GM12892 (cell line): ENCODE measurements at places on chromosomes 16 and 17.

- DNase-seq: peak; percentile 53
Measured at GRCh38 chr17:43576563-43577229, 30.6 kb upstream of the ETV4 start.

GRCh38 chr17:77409282-77410161 lies 268.8 kb downstream of the SEC14L1 start:
- DNase-seq: no peak

DNA sequence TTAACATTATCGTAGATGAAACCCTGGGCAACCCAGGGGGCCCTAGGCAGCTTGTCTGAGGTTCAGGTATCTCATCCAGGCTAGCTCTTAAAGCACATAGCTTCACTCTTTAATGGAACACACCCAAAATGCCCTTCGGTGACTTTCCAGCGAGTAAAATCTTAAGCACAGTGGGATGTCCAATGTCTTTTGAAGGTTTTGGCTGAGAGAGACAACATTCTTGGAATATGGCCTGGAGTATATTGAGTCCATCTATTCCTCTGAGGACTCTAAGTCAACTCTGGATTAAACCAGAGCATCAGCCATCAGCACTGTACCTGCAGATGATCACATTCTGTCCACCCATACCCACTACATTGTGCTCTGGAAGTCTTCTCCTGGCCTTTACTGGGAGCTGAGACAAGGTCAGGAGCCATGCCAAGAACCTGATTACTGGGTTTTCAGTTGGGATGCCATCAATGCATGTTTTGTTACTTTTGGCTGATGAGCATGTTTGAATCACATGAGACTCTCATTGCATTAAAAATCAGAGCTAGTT lies 63.4 kb upstream of the CDH11 start:
- no peak for DNase-seq

GRCh38 chr17:74543406-74543805 lies 2.5 kb downstream of the CD300C start:
- no peak for DNase-seq

- DNase-seq: no peak
Measured at GRCh38 chr16:87701505-87701921, 64.3 kb downstream of the KLHDC4 start.

GRCh38 chr17:16480995-16481394 lies 11.0 kb downstream of the LRRC75A start:
- DNase-seq: no peak

DNA sequence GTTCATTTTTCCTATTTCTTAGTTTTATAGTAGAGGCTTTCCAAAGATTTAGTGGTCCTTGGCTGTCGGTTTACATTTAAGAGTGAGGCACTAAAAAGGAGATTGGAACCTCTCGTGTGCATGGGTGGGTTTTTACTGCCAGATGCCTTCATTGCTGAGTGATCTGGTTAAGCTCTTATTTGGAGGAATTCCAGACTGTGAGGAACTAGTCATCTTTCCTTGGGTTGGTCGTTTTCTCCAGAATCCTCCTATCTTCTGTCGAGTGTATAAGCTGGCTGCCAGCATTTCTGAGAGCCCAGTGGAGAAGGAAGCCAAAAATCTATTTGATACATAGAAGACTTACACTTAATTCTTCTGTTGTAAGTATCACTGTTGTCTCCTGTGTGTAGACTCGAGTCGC lies 22.6 kb downstream of the IST1 start:
- DNase-seq: no peak

- no peak for DNase-seq
Measured at GRCh38 chr17:47687748-47688147, 6.2 kb upstream of the TBKBP1 start.

DNA sequence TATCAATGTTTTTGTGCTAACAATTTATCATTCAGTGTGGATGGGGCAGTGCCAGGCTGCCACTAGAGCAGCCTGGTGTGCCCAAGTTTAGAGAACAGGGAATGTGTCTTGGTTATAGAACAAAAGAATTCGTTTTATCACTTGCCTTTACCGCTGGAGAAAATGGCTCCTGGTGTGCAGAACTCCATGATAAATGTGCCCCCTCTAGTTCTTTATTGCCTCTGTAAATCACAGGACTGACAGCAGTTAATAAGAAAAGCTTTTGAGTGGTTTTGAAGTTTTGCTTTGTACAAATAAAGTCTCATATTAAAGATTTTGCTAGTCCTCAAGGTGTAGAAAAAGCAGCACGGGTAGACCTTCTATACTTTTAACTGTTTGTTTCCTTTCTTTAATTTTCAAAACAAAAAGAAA lies 28.2 kb upstream of the PSMD7 start:
- DNase-seq: no peak

GRCh38 chr17:75876190-75876937 lies 2.0 kb downstream of the TRIM47 start:
- DNase-seq: no peak

GRCh38 chr17:60247836-60248461 lies 98.2 kb downstream of the CA4 start:
- no peak for DNase-seq

- no peak for DNase-seq
Measured at GRCh38 chr17:3955673-3955988, 8.6 kb downstream of the ATP2A3 start.

DNA sequence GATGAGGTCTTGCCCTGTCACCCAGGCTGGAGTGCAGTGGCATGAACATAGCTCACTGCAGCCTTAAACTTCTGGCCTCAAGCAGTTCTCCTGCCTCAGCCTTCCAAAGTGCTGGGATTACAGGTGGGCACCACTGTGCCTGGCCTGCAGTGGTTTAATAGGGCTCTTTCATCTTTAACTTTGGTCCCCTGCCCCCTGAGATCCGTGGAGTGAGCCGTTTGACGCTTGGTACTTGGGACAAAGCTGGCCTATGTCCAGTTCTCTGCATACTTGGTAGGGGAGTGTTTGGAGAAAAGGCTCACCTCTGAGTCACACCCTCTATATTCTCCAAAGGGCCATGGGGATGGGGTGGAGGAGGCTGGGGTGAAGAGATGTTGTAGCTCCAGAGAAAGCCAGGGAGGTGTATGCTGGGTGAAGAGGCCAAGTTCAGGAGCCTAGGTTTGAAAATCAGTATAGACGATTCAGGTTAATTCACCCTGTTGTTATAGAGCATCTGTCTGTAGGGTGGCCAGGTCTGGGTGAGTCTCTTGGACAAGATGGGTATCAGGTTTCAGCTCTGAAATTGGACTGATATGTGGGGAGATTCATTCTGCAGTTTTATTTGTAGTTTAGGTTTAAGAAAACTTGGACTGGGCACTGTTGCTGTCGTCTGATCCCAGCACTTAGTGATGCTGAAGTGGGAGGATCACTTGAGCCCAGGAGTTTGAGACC lies 17.6 kb downstream of the ABCC1 start:
- no peak for DNase-seq

DNA sequence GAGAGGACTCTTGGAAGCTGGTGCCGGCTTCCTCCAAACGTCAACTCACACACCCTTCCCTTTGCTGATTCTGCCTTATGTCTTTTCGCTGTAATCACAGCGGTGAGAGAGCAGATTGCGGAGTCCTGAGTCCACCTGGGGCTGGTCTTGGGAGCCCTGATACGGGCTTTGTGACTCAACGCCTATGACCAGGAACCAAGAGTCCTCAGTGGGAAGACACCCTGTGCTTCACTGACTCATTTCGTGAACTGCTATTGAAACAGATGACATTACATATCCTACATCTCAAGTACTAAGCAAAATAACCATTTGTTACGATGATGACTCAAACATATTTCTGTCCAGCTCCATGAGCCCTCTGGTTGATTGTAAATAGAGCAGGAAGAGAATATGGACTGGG lies 90.7 kb upstream of the CREBBP start:
- no peak for DNase-seq

DNA sequence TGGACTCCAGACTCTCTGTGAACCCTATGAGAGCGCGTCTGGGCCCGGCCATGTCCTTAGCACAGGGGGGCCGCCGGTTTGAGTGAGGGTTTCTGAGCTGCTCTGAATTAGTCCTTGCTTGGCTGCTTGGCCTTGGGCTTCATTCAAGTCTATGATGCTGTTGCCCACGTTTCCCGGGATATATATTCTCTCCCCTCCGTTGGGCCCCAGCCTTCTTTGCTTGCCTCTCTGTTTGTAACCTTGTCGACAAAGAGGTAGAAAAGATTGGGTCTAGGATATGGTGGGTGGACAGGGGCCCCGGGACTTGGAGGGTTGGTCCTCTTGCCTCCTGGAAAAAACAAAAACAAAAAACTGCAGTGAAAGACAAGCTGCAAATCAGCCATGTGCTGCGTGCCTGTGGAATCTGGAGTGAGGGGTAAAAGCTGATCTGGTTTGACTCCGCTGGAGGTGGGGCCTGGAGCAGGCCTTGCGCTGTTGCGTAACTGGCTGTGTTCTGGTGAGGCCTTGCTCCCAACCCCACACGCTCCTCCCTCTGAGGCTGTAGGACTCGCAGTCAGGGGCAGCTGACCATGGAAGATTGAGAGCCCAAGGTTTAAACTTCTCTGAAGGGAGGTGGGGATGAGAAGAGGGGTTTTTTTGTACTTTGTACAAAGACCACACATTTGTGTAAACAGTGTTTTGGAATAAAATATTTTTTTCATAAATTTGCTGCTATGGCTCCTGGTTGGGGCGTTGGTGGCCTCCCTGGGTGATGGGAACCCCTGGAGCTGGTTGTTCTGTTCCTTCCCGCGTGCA lies 23.1 kb downstream of the STAT5A start:
- DNase-seq: no peak

DNA sequence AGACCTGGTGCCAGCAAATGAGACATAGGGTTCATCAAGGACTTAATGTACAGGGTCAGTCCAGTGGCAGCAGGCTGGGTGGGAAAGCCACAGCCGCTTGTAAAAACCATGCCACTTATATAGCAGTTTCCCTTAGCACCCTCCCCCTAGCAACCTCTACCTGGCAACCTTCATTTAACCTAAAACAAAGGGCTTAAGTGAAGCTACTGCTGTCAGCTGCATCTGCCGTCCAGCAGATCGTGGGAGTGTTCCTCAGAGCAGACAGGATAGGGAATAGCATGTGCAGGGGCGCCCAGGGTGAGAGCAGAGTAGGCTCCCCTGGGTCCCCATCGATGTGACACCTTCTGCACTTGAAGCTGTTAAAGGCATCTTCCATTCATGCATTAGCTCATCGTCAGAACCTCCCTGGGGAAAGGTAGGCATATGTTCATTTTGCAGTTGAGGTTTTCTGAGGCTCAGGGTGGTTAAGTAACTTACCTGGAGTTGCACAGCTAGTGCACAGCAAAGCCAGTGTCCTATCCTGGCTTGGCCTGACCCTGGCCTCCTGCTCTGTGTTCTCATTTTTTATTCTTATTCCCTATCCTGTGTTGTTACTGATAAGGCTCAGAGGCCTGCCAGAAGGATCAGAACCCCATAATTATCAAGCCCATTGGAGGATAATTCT lies 112.5 kb downstream of the SOCS1 start:
- DNase-seq: no peak

DNA sequence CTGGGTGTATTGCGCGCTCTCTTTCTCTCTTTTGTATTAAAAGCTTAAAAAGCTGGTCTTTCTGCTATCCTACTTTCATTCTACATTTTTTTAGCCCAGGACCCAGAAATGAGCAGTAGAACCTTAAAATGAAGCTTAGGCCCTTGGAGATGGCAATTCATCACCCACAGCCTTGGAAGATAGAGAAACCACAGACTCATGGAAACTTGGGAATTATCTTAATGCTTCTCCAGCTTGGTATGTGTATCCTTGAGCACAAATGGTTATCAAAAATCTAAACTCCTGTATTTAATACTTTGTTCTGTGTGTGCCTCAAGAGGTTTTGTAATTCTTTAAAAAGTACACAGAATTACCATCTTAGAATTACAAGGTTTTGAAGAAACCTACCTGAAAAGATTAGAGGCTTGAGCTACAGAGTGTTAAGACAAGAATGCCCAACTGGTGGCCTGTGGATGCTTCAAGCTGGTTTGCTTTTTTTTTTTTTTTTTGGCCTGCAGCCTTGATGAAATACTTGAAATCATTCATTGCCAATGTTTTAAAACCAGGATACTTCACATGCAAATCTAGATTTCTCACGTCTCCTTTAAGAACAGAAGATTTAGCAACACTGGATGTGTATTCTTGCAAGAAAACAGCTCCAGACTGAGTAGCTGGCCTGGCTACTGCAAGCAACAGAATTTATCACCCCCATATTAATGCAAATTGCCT lies 105.0 kb downstream of the XYLT1 start:
- no peak for DNase-seq

GRCh38 chr17:35849469-35850348 lies 19.0 kb downstream of the HEATR9 start:
- peak; percentile 28 for DNase-seq

GRCh38 chr17:81403671-81404534 lies 8.6 kb downstream of the BAHCC1 start:
- DNase-seq: no peak

DNA sequence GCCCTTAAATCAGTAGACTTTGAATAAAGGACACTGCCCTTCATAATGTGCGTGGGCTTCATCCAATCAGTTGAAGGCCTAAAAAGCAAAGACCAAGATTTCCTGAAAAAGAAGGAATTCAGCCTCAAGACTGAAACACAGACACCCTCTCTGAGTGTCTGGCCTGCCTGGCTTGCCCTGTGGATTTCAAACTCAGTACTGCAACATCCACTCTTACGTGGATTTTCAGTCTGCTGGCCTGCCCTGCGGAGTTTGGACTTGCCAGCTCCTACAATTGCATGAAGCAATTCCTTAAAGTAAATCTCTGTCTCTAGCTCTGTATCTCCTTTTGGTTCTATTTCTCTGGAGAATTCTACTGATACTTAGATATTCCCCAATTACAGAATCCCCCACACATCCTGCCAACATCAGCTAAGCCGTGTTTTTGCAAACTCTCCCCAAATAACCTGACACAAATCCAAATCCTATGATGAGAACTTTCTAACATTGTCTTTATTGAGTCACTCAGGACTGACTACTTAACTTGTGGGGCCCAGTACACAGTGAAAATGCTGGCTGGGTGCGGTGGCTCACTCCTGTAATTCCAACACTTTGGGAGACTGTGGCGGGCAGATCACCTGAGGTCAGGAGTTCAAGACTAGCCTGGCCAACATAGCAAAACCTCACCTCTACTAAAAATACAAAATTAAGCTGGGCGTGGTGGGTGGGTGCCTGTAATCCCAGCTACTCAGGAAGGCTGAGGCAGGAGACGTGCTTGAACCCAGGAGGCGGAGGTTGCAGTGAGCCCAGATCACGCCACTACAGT lies 7.2 kb upstream of the TNFRSF17 start:
- no peak for DNase-seq

- DNase-seq: no peak
Measured at GRCh38 chr16:72749091-72749490, 298.8 kb downstream of the ZFHX3 start.

DNA sequence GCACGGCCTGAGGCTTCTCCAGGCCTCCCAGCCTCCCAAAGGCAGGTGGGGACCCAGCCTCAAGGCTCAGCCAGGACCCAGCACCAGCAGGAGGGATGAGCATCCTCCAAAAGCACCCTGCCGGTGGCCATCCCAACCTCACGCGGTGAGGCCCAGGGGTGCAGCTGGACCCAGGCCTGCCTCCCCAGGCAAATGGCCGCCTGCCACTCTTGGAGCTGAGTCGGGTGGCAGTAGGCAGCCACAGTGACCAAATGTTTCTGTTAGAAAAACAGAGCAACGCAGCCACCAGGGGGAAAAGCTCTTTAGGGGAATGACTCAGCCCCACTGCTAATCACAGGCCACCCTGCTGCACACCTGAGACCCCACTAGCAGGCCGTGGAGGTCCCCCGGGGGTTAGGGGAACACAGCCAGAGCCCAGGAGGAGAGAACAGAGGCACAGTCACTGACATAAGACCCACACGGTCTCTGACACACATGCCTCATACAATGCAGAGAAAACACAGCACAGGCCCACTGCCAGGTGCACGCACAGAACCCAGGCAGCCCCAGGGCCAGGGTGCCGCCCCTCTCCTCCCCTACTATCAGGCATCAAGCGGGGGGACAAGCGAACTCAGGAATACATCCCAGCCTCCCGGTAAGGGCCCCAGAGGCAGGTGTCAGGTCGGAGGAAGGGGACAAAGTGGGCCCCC lies 12.4 kb downstream of the BCAR1 start:
- DNase-seq: no peak
